ENCODE measurements at places on chromosomes 3 and 15.

- DNase-seq = no peak
Measured at GRCh38 chr3:4837374-4837930, 141.8 kb upstream of the BHLHE40 start.

DNA sequence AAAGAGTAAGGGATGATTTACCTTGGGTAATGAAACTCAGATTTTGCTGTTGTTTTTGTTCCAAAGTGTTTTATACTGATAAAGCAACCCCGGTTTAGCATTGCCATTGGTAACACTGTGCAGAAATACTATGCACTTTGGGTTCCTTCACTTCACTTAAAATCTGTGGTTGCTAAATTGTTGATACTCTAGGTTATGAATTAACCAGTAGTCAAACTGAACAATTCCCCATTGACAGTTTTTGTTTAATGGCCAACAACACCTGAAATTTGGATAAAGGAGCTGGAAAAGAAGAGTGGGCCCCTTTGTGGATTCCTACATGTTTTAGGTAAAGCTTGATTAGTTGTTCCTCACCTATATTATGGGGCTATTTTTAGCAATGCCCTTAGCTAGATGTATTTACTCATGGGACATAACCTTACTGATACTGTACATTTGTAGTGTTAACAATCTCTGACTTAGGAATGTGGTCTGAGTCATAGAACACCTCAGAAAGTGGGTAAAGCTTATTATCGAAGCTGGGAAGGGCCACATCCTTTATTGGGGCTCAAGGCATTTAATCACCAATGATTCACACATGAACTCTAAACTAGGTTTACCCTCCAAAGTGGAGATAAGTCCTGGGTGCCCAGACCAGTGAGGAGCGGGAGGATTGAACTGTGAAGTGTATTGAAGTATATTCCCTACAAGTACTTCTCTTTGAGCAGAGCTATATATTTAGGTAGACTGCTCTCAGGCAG is 29.5 kb upstream of the THRB start:
- DNase-seq = no peak

- no peak for DNase-seq
Measured at GRCh38 chr3:42612928-42613327, 12.4 kb downstream of the NKTR start.

DNA sequence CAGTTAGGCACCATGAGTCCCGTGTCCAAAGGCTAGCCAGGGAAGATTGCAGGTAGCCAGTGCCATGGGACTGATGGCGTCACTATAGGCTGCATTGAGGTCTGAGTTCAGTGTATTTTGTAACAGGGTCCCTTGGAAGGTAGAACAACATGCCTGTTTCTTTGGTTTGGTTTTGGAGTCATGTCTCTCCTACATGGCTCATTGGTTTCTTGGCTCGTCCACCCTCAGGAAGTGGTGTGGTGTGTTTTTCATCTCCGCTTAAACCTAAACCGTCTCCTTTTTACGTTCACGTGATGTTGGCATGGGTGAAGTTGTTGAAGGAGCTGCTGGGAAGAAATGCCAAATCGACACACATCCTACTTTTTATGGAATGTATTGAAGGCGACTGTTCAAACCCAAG is 71.6 kb downstream of the FLNB start:
- DNase-seq = no peak

- no peak for DNase-seq
Measured at GRCh38 chr15:66008940-66009562, 139.8 kb downstream of the RAB11A start.

DNA sequence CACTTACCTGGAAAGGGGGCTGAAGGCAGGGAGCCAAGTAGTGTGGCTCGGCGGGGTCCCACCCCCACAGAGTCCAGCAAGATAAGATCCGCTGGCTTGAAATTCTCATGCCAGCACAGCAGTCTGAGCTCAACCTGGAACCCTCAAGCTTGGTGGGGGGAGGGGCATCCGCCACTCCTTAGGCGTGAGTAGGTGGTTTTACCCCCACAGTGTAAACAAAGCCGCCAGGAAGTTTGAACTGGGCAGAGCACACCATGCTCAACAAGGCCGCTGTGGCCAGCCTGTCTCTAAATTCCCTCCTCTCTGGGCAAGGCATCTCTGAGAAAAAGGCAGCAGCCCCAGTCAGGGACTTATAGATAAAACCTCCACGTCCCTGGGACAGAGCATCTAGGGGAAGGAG is 156.3 kb downstream of the KBTBD8 start:
- DNase-seq = no peak

DNA sequence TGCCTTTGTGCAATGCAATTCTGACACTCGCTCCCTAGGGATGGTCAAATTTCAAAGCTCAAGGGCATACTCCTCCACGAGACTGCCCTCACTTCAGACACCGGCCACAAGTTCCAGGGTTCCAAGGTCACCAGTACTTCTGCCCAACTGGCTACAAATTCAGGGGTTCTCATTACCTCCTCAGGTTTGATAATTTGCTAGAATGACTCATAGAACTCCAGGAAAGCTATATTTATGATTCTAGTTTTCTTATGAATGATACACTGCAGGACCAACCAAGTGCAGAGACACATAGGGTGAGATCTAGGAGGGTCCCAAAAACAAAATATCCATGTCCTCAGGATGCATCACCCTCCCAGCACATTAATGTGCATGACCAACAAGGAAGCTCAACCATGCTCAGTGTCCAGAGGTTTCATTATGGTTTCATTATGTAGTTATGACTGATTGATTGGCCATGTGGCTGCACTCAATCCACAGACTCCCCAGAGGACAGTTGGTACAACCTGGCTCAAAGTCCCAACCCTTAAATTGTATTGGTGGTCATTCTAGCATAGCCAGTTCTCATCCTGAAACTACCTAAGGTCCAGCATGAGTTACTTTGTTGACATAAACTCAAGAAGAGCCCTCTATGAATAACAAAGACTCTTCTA is 170.4 kb upstream of the LRRN1 start:
- no peak for DNase-seq
